ENCODE measurements at places on chromosomes 4 and X.

GRCh38 chr4:24863799-24864198 is 49.0 kb downstream of the CCDC149 start:
- DNase-seq: no peak

DNA sequence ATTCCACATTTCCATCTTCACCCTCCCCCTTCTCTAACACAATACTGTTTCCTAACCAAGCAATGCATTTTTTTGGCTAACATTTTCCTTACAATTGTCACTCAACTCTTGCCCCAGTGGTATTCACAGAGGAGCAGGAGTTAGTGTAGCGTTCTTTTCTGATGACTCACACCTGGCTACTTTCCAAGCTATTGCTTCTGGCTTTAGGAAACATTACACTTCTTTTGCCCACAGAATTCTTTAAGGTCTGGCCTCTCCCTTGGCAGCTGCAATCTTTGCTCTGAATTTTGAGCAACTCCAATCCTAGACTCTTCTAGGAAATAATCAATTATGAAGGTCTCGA is 27.5 kb upstream of the PDGFC start:
- peak; percentile 100 for DNase-seq

- no peak for DNase-seq
These were observed 48.3 kb upstream of the TMEM150C start for GRCh38 chr4:82610041-82610440.

GRCh38 chrX:36198575-36198974 is 279.0 kb downstream of the CFAP47 start:
- DNase-seq: no peak

DNA sequence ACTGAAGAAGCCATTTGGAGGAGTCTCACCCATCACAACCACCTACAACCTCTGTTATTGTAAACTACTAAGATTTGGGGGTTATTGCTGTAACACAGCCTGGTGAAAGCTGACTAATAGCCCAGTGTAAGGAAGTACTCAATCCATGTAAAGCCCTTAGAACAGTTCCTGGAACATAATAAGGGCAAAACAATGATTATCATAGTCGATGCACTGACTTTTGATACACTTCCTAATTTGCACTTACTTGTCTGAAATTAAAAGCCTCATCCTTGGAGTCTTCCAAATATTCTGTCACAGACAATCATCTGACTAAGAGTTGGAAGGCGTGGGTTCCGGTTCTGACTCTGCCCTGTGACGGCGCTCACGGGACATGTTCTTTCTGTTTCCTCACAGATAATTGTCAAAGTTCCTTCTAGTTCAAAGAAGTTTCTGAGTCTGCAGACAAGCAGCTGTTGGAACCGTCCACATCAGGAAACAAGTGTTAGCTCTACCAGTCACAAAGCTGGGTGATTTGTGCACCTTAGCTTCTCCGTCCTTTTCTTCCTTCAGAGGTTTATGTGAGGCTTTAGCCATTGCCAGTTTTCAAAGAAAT is 33.4 kb upstream of the RASGEF1B start:
- DNase-seq: no peak

GRCh38 chr4:102504941-102505340 is 3.8 kb downstream of the NFKB1 start:
- DNase-seq: no peak
